COR-L47 (cell line): ENCODE measurements at places on chromosomes 7 and 10.

DNA sequence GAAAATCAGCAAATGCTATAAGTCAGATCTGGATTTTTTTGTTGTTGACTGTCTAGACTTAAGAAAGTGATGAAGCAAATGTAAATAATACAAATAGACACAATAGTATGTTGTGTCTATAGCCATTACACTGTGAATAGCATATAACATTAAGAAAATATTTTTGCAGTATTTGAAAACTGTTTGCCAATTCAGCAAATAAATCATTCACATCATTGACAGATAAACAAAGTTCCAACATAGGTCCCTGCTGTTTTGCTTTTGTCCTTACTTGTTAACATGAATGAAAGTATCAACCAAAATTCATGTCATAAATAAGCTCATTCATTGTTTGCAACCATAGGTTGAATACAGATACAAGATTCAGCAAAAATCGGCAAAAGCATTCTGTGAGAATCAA is 200.5 kb downstream of the KIF20B start:
- DNase-seq, result no peak

DNA sequence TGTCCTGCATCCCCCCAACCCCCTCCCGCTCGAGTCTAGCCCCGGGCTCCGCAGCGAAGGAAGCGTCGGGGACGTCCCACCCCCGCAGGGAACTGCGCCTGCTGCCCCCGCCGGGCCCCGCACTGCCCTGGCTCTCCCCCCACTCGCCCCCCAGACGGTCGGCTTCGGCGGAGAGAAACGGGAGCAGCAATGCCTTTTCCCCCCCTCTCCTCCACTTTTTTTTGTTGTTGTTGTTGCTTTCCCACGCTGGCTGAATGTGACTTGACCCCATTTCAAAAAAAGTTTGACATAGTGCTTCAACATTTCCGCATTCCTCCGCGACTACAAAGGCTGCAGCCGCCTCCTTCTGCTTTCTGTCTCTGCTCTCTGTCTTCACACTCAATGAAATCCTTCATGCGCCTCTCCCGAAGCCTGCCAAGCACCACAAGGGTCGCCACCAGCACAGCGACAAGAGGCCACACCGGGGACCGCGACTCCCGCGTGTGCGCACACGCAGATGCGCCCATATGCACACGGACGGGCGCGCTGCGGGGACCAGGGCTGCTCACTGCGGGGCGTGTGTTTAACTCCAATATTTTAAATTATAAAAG is 1.0 kb downstream of the CDK6 start:
- DNase-seq, result no peak

DNA sequence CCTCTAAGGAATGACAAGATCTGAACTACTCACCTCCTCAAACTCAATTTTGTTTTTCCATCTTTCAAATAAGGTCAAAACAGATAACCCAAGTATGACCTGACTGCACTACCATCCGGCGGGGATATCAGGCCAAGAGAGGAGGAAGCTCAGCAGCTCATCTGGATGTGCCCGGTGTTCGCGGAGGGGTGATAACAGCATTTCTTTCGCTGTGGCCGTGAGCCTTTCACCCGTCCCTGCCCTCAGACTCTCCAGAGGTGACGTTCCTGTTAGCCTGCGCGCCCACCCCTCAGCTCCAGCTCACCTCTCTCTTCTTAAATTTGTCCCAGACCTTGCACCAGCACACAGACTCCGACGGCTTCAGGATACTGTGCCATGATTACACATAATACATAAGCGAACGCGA is 526 bp downstream of the ZNF248 start:
- DNase-seq, result no peak

DNA sequence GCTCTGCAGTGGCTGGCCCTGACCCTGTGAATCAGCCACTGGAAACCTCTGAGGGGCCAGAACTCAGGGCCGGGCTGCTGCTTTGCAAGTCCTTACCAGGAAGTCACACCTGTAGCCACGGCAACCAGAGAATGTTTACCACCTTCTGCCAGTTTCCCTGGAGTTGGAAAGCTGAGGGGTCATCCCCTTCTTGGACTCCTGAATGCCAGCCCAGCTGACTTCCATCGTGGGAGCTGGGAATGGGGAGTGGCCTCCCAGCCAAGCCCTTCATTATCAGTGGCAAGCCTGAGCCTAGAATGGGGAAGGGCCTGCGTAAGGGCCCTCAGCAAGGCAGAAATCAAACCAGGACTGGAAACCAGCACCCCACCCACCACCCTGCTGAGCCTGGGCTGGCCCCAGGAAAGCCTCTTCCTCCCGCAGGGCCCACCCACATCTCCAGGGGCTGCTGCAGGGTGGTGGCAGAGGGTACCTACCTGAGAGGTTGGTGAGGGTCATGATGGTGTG is 6.5 kb upstream of the CRHR2 start:
- DNase-seq, result no peak

DNA sequence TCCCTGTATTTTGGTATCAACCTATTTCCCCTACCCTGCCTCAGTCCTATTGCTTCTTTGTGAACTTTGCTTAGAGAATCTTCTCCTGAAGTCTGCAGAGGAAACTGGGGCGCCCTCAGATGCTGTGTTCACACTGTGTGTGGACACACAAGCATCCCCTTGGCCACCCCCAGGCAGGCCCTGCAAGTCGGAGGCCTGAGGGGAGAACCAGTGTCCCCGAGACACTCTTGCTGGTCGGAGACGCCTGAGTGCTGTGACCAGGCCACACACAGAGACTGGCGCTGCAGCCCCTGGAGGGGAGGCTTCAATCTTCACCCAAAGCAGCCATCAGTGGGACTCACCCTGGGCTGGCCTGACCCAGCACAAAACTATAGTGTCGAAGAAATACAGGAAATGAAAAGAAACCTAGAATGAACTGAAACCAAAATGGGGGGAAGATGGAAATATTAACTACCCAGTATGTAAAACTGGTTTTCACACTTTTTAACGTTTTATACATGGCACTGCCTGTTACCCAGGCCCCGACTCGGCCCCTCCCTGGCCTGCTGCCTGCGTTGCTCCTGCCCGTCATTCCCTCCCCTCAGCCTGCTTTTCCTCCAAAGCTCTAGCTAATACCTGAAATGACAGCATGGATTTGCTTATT is 48.4 kb upstream of the FAM20C start:
- DNase-seq, result no peak

DNA sequence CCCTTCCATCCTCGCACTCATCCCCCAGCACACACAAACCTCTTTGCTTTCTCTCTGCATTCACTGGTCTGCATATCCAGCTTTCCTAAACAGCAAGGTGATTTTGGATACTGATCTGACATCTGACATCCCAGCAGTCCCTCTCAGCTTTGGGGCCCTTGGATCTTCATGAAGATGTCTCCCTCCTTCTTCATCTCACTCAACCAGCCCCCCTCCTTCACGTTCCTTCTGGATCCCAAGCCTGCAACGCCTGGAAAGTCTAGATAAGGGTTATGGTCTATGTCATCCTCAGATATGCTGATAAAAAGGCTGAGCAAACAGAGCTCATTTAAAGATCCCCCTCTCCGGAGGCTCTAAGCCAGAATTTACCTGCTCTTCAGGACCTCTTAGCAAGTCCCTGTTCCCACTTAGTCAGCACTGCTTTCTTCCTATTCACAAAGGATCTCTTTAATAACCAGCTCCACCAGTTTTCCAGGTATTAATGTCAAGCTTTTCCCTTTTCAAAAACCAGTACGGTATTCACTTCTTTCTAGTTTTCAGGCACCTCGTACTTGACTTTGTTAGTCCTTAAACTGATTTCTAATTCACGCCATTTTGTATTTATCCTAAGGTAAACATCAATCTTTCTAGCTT is 38.9 kb downstream of the CREB3L2 start:
- no peak for DNase-seq
